GM19239 (cell line): ENCODE measurements at places on chromosomes 16 and 17.

GRCh38 chr16:85245307-85246172, 133.3 kb upstream of the CIBAR2 start:
- peak; percentile 69 for DNase-seq

DNA sequence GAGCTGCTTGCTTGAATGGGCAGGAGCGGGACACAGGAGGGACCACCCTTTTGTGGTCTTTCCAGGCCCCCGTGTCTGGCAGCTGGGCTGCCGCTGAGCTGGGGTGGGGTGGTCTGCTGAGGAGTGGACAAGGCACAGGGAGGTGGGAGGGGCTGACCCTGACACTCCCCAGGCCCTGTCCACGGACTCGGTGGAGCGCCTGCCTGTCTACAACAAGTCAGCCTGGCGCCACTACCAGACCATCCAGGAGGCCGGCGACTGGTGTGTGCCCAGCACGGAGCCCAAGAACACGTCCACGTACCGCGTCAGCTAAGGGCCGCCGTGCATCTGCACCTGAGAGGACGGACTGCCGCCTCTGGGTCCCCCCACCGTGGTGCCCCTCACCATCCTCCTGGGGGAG, 14.6 kb downstream of the PDK2 start:
- no peak for DNase-seq

- no peak for DNase-seq
Observed at GRCh38 chr17:78032166-78032565, 73.7 kb downstream of the TNRC6C start.

DNA sequence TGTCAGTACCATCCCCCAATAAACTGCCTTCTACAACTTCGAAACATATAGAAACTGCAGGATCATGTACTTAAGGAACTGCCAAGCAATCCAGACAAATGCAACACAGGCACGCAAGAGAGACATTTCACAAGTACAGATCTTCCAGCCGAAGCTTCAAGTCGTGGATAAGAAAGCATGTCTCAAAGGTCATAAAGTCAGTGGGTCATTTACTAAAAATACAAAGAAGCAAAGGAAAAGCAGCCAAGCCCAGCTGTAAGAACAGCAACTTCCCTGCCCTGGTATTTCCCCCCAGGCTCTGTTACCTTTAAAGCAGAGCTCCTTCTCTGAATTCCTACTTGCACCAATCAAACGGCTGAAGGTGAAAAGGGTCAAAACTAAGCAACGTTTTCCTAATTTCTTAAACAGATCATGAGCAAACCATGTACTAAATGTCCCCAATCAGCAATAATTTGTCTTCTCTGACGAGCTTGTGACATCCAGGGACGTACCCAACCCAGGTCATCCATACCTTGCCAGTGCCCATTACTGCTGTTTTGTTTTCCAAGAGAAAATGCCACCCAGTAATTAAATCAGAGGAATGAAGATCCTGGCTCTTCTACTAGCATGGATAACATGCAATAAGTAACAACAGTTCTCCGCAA, 1.7 kb downstream of the AKTIP start:
- no peak for DNase-seq

DNA sequence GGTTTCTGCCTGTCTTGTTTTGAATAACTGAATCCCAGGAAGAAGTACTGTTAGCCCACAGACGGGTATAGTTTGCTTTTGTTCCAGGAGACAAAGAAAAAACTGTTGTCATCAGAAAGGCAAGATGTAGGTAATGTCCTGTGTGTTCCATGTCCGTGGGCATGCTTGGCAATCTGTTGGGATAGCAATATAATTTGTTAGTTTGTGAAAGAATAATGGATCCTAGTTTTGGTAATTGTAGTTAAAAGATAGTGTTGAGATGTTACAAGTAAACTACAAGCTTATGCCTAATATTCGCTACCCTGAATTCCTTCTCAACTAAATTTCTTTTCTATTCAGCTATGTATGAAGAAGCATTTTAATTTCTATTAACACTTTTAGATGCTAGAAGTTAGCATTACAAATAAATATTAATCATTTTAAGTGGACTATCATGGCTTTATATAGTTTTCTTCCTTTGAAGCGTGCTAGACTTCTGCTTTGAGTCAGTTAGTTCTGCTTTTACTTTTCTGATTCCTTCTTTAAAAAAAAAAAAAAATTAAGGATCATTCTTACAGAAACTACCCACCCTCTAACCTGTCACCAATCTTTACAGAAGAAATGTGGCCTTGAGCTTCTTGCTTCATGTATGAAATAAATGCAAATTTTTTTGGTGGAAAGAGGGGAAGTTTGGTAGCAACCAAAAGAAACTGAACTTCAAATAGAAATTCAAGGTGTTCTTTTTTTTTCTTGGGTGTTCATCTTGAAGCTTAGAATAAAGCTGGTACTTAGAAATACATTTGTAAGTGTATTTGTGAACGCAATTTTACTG, 2.4 kb downstream of the EVI2A start:
- no peak for DNase-seq

DNA sequence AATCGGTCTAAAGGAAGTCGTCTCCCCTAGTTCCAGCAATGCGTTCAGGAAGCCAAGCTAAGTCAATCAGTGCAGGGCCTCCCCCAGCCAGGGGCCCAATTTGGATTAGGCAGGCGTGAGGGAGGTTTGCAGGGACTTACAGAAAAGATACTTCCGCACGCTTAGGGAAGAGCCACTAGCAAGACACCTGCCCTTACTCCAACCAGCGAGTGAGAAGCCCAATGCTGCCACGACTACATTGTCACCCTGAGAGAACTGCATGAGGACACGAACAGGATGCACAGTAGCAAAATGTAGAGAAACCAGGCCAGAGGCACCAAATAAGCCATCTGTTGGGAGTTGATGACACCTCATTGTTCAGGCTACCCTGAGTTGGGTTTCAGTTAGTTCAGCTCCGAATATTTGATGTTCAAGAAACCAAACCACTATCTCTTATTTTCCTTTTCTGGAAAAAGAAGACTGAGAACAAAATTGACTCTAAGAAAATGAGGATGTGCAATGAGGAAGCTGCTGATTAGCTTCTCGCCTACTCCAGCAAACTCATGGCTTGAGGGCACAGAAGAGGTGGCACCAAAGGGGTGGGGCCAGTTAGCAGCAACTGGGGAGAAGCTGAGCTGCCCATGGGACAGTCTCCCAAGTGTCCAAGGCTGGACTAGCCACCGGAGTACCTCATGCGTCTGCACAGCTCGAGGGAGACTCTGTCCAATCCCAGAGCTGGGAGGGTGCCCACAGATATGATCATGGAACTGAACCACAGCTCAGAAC, 29.3 kb downstream of the TK2 start:
- no peak for DNase-seq

- no peak for DNase-seq
Observed at GRCh38 chr16:86398622-86399021, 111.7 kb upstream of the FOXF1 start.

DNA sequence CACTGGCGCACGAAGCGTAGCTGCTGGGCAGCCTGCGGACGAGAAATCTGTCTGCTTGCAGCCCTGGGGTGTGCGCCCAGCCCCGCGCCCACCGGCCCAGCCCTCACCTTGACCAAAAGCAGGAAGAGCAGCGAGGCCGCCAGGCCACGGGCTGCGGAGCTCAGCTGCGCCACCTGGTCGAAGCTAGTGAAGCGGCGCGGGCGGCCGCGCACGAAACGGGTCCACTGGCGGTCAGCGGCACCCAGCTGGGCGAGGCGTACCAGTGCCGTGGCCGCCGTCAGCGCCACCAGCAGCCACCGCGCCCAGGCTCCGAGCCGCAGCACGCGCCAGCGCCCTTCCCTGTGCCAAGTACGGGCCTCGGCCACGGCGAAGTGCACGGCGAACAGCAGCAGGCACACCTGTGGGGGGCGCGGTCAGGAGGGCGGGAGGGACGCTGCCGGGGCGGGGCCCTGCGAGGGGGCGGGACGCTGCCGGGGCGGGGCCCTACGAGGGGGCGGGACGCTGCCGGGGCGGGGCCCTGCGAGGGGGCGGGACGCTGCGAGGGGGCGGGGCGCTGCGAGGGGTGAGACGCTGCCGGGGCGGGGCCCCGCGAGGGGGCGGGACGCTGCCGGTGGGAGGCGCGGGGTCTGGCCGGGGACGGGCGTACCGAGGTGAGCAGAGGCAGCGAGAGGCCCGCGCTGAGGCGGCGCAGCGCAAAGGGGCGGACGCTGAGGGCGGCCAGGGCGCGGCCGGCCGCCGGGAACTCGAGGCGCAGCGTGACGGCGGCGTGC, 43.2 kb downstream of the TSC2 start:
- no peak for DNase-seq

DNA sequence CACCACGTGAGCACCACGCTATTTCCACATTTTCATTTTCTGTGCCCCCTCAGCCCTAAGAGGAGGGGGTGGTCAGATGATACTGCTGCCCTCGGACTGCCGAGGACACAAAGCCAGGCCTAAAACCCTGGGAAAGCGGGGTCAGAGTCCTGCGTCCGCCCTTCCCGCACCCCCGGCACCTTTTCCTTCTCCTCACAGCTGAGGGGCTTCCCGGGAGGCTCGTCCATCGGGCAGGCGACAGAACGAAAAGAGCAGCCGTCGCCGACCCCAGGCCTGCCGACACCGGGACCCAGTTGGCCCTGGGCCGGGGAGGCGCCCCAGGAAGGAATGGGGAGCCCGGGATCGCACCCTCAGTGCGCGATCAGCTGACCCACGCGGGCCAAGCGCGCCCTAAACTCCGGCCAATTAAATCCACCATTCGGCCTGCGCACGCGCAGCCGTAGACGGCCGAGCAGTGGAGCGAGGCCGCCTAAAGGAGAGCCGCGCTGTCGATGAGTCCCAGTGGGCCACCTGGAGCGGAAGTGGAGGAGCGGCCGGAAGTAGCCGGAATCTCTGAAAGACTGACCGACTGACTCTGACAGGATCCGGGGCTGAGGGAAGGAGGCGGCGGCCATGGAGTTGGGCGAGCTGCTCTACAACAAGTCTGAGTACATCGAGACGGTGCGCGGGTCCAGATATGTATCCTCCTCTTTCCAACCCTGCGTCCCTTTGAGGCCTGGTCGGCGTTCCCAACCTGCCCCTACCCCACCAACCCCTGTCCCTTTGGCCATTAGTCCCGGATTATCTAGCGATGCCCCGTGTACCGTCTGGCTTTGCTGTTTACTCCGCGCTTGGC, at the start of the genes DCTN5 and PALB2:
DCTN5 (plus strand) TSS at position 536 of the 835 bp plus-strand sequence; CDS start at position 613, 77 bp downstream.
PALB2 (minus strand) TSS at position 380 of the 835 bp plus-strand sequence; CDS start at position 227, 153 bp downstream.
- peak; percentile 91 for DNase-seq

- DNase-seq, result peak; percentile 62
Observed at GRCh38 chr17:1179818-1180742, at the start of gene ABR. Gene ABR (minus strand): TSS chr17:1179981. CDS start chr17:1179727, 254 bp downstream.

- DNase-seq, result peak; percentile 84
Observed at GRCh38 chr16:30651124-30652004, 604 bp downstream of the PRR14 start.

DNA sequence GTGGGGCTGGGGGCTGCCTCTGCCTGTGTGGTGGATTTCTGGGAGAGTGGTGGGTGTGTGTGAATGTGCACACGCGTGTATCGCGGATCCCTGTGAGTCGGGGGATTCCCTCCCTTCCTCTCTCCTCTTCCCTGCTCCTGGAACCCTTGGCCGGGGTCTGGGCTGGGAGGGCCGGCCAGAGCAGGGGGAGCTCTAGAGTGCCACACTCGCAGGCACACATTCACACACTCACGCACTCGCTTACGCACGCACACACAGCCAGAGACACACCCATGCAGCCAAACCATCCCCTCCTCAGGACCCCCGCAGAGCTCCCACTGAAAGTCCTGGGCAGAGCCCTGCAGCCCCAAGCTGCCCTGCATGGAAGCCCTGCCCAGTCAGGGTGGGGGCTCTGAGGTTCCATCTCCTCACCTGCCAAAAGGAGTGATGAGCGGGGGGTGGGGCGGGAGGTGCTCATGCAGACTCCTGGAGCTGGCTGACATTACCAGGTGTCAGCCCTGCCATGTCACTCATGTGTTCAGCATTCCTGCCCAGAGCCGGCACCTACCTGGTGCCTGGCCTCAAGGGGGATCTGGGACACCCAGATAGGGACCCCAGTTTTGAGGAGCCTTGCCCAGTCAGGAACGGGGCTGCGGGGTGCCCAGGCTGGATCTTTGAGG, 1.9 kb downstream of the NECAB2 start:
- DNase-seq, result no peak

DNA sequence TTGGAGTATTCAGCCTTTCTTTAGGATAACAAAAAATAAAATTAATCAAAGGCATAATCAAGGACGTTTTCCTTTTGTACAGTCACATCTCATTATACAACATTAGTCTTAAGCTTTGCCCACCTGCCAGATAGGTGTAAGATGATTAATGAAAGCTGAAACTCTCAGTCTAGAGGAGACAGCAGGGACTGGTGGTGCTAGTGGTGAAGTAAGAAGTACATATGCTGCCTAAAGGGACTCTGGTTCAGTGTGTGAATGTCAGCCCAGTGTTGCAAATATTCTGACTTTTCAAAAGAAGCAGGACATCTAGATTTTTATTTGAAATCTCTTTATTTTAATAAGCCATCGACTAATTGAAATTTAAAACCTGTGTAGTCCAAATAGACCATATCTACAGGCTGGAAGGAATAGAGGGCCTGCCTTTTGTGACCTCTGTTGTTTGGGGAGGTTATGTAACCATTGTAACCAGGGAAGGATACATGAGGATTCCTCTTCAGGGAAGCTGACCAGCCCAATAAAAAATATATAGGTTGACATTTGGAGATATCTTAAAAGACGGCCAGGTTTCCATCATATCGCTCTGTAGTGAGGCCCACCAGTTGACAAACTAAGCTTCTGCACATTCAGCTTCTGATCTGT, 54.1 kb downstream of the FTO start:
- no peak for DNase-seq

GRCh38 chr17:79192503-79193351, 118.1 kb downstream of the ENGASE start:
- DNase-seq, result no peak

DNA sequence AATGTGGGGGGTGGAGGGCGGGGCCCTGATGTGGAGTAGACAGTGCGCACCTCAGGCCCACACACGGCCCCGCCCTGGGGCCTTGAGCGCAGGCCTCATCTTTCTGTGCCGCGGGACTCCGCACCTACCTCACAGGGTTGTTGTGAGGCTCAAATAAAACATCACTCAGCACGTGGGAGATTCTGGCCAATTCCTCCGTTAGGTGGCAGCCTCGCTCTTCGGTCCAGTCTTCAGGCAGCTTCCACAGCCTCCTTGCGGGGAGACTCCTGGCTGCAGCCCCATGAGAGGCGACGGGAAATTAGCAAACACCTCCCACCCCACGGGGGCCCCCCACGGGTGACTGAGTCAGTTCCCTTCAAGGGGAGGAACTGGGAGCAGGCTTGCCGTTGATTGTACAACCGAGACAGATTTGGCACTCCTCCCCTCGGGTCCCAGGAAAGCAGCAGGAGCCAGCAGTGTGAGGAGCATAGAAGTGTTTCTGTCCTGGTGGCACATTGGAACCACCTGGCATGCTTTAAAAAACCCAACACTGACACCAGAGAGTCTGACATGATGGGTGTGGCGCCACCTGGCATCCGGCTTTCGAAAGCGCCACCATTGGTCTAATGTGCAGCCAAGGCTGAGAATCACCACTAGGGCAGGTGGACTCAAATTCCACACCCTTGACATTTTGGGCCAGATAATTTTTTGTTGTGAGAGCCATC, 7.6 kb downstream of the MRM1 start:
- no peak for DNase-seq

GRCh38 chr16:66326991-66327513, 39.4 kb upstream of the CDH5 start:
- no peak for DNase-seq

DNA sequence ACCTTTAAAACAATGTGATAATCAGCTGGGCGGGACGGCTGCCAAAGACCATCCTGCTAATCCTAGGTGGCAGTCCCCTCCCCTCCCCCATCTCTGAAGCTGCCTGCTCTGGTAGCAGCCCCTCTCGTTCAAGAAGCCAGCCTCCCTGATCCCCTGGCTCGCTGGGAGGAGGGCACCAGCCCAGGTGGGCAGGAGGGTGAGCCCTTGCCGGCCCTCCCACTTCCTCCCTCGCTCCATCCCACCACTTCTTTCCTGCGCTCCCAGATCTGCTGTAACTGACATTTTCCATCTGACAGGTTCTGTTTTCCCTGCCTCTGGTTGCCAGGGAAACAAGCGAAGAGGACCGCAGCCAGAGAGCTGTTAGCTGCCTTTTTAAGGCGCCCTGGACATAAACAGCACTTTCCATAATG, 155.7 kb upstream of the TNRC6C start:
- no peak for DNase-seq
